ENCODE measurements at places on chromosomes 4 and X. TPM values are rescaled to one million over a fixed set of nuclear protein-coding genes. Genes with fewer than 3 reads are reported as not detected.

The SNX12 gene
- total RNA-seq = 67.7 TPM

The RBM47 gene
- 1.8 TPM for total RNA-seq

The CCKAR gene
- 2.5 TPM for total RNA-seq

The ARR3 gene
- total RNA-seq = not detected

The FAM241A gene
- total RNA-seq = 2.1 TPM

The CXorf49 gene
- total RNA-seq = not detected

The PRICKLE3 gene
- total RNA-seq = 6.9 TPM

The SH2D1A gene
- not detected for total RNA-seq

The RHOXF1 gene
- not detected for total RNA-seq

The SETD7 gene
- 99.5 TPM for total RNA-seq

The BEND2 gene
- not detected for total RNA-seq

The PDLIM3 gene
- 1.8 TPM for total RNA-seq

The NIPAL1 gene
- total RNA-seq = under 0.01 TPM

The EMCN gene
- total RNA-seq = not detected

The FAM9B gene
- not detected for total RNA-seq

The BDH2 gene
- 43.0 TPM for total RNA-seq

The KLHL13 gene
- total RNA-seq = 13.8 TPM

The MAGEB6 gene
- total RNA-seq = not detected

The TCEAL2 gene
- total RNA-seq = not detected

The TMLHE gene
- 15.0 TPM for total RNA-seq

The PRDM8 gene
- 5.0 TPM for total RNA-seq

The AFM gene
- not detected for total RNA-seq

The COL25A1 gene
- total RNA-seq = 1.4 TPM

The FAM184B gene
- total RNA-seq = under 0.01 TPM

The CT45A10 gene
- not detected for total RNA-seq

The GPR82 gene
- total RNA-seq = not detected
